Hindlimb muscle (tissue), 1 donor: ENCODE measurements at places on chromosomes 11 and 22.

- DNase-seq, result no peak
Observed at GRCh38 chr11:89249196-89249595, 71.5 kb downstream of the TYR start.

DNA sequence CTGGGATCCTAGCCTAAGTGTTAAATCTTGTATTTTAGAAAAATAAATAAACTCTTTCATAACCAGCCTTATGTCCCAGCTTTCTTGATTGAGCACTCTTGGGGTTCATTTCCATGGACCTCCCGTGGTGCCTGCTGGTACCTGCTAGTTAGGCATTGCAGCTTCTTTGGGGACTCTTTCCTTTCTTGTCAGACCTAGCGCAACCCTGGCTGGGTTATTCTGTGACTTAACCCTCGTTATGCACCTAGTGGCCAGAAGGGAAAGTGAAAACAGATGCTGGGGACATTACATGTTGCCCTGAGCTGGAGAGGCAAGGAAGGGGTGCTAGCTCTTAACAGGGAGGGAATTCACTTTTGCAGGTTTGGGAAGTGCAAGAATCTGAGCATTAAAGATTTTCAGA is 46.8 kb downstream of the APIP start:
- DNase-seq, result no peak

DNA sequence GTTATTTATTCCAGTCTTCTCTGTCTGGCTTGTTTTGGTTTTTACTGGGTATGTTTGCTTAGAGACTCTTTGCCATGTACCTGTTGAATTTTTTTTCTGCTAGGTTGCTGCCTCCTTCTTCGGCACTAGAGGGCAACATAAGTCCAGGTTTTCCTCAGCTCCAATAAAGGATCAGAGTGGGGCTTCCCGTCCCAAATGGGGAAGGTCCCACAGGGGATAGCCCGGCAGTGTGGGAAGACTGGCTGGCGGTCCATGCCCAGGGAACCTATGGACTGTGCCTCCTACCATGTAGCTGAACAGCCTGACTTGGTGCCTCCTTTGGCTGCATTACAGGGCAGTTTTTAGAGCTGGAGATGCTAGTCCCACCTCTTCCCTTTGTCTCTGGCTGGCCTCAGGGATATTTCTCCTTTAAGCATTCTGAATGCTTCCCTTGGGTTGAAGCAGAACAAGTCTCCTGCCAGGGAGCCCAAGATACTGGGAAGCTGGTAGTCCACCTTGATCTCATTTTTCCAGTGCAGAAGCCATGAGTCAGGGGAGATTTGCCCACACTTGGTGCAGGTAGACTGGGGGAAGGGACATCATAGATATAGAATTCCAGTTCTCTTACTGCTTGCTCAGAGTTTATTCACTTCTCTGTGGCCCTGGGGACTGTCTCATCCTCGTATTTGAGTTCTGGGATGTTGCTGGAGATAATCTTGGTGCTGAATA is 60.2 kb downstream of the BRD1 start:
- DNase-seq, result no peak

- no peak for DNase-seq
Observed at GRCh38 chr11:16460508-16460907, 104.2 kb upstream of the SOX6 start.

DNA sequence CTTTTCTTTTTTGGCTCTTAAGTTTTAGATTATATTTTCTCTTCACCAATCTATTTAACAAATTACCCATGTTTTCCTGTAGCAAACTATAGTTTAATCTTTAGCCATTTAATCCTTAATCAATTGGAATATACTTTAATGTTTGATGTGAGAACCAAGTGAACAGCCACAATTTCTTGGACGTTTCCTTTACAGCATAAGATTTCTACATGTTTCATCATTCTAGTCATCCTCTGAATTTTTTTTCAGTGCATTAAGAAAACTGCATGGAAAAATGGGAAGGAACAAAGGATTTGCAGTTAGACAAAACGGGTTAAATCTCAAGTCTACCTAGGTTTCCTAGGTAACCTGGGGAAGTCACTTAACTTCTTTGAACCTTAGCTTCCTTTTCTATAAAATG is 507.1 kb upstream of the CCDC90B start:
- no peak for DNase-seq

DNA sequence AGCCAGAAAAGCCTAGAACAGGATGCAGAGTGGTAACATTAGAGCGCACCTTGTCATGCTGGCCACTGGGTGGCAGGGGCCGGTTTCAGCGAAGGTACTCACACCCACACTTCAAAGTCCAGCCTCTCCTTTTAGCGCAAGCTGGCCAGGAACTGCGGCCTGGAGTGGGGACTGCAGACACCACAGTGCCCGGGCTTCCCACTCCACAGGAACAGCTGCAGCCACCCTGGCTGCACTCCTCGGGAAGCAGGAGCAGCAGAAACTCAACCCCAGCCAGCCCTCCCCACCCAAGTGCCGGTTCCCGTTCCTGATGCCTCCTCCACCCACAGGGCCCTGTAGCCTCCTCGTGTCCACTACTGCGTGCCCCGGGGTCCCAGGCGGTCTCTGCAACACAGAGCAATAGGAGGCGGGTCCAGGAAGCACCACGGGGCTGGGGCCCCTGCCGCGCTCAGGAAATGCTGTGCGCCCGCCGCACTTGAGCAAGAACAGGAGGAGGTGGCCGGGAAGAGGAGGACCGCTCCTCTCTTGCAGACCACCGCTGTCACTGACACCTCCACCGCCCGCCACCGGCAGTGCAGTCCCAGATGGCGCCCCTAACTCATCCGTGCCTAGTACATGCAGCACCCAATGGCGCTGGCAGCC is 2.2 kb downstream of the RFPL2 start:
- DNase-seq, result no peak

DNA sequence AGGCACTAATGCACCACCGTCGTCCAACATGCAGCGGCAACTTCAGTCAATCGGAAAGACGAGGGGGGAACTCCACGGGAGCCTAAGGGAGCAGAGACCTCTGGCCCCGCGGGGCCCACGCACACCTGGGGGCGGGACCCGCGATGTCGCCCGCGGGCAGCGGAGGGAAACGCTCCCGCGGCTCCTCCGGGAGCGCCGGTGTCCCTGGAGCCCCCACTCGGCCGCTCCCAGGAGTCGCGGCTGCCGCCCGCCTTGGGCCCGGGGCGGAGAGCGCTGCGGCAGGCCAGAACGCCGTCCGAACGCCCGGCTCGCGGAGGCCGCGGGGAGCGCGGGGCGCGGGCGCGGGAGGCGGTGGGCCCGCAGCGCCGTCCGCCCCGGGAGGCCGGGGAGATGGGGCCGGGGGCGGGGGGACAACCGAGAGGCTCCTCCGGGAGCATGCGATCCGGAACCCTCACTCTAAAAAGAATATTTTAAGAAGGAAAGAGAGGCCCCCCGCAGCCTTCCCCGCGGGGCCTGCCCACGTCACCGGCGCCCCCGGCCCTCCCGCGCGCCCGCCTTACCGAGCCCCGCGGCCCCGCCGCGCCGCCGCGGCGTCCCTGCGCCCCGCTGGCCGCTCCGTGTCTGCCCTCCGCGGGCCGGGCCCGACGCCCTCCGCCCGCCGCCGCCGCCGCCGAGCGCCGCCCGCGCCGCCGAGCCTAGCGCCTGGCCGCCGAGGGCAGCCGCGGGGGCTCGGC is 86.6 kb upstream of the ARHGAP32 start:
- DNase-seq, result no peak

DNA sequence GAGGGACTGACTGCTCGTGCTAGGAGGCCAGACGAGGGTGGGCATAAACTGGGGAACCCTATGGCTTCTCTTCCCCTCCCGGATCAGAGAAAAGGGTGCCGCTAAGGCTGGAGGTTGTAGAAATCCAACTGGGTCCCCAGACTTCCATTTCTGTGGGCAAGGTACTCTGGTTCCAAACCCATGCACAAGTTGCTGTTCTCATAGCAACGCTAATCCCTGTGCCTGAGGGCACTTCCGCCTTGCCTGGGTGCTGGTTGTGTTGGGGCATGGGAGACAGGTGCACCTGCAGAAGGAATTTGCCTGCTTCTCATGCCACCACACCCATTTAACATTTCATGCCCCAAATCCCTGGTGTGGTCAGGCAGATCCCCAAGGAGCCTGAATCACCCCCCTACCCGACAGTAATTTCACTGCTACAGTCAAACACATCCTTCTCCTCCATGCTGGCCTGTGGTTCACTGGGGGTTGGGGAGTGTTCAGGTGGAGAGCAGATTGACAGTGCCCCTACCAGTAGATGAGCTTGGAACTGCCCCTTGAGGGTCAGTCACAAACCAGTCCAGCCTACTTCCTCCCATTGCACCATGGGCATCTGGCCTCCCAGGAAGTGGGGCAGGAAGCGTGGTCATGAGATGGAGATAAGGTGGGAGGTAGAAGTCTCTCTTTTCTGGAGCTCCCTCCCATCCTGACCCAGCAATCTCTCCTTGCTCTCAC is 1.2 kb downstream of the C2CD2L start:
- no peak for DNase-seq

DNA sequence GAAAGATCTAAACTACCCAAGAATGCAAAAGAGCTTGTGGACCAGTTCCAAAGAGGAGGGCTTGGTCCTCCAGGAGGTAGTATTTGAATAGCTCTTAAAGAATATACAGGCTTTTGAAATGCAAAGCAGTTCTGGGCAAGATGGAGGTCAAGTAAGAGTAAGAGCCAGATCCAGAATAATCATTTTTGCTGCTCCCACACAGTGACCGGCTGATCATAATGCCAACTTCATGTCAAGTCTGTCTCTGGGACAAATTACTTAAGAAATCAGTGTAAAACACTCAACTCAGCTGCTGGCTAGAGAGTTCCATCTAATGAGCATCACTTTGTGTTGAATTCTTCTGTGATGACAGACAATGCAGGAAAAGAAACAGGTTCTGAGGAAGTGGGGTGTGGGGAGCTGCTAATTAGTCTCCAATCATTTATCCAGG is 250.9 kb upstream of the NARS2 start:
- DNase-seq, result no peak
